ENCODE measurements at places on chromosomes 4 and X.

- no peak for DNase-seq
These were observed 253.4 kb downstream of the EPHA5 start for GRCh38 chr4:65416891-65417290.

DNA sequence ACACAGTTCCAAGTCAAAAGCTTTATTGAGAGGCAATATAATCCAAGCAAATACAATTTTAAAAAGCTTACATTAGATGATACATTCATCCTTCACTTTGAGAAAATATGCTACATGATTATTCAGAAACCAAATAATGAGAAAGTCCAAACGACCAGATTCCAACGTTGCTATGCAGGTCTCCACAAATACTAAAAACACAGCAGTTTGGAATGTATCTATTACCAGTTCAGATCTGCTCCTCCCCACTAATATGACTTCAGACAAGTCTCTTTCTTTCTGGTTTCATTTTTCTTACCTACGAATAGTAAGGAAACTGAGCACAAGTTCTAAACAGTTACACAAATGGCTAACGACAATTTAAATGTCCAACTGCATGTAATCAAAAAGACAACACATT is 9.5 kb downstream of the NAF1 start:
- no peak for DNase-seq

DNA sequence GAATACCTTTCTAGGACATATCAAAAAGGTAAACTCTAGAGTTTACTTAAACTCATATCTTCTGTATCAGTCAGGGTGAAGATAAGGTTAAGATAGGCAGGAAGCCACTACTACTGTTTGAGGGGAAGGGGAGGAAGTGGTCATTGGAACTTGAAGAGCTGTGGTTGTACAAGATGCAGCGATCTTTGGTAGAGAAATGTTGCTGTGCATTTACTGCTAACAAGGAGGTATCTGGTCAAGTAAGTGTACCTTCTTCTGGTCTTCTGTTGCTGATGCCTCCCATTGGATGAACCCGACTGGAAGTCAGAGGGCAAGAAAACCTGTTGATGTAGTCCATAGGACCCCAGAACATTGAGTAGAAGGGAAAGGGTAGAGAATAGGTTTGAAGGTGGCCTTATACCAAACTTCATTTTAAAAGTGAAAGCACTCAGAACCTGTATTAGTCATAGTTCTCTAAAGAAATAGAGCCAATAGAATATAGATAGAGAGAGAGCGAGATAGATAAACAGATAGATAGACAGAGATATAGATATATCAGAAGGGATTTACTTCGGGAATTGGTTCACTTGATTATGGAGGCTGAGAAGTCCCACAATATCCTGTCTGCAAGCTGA is 47.9 kb upstream of the TSPAN5 start:
- no peak for DNase-seq

DNA sequence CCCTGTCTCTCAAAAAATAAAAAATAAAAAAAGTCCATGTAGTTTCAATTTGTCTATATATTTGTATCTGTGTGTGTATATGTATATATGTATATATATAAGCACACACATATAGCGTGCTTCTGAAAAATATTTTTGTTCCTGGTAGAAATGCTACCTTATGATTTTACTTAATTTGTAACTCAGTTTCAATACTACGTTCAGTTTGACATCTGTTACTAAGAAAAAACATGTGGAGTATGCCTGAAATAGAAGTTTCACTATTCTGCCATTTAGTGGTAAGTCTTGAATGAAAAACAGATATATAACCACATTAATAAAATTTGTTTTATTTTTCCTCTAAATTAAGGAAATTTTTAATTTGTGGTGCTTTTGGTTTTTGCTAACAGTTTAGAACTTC is 14.2 kb downstream of the FSTL5 start:
- DNase-seq = no peak

GRCh38 chrX:15815779-15816437 is 25.6 kb downstream of the ZRSR2 start:
- peak; percentile 26 for DNase-seq

GRCh38 chr4:40180356-40180755 is 16.5 kb upstream of the RHOH start:
- no peak for DNase-seq

DNA sequence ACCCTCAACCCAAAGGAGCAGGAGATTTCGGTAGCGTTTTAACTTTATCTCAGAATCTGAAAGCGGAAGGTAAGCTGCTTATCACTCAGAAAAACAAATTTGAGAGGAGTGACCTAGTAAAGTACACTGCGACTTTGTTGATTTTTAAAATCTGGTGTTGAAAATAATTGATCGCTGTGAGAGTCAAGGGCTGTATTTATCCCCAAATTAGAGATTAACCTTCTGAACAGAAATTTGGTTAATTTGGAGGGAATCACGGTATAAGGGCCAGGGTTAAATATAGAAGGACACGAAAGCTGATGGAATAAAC is 212 bp downstream of the CLCN4 start:
- no peak for DNase-seq

GRCh38 chrX:132843363-132843762 is 115.1 kb downstream of the HS6ST2 start:
- DNase-seq = no peak

- peak; percentile 57 for DNase-seq
These were observed at the start of gene ELF4 for GRCh38 chrX:130110379-130111219. TSS of gene ELF4 (minus strand) at chrX:130110497. CDS start at chrX:130081330, 29,167 bp downstream.

GRCh38 chrX:154727871-154728270 is 23.0 kb downstream of the GAB3 start:
- no peak for DNase-seq

DNA sequence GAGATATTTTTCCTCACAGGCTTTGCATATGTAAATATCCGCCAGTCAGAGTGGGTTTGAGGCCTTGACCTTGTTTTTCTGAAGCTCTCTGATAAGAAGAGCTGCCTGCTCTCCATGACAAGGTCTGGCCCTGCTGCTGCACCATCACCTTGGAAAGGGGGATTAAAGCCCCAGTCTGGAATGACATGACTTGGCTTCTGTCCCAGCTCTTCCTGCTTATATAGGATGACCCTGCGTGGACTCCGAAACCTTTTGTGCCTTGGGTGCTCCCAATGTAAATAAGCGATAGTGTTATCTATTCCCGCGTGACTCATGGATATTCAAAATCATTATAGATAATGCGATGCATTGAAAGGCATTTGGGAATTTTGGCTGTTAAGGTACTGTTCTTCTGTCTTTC is 139.3 kb downstream of the BMPR1B start:
- DNase-seq = no peak

- DNase-seq = no peak
These were observed 147.2 kb upstream of the MBNL3 start for GRCh38 chrX:132636080-132636479.

DNA sequence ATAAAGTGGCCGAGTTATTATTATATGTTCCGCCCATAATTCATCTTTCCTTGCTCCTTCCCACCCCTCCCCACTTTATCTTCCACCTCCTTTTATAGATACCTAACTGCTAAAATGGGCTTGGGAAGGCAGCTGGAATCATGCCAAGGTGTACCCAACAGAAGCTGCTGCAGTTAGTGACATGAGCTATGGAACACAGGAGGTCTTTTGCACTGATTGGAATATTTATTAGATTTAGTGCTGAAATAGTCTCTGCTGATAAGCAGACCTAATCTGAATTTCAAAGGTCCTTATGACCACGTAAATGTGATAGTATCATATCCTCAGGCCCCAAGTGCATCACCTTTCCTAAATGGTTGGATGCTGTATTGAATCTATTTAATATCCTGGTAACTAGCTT is 64.9 kb downstream of the HMGB2 start:
- no peak for DNase-seq

GRCh38 chr4:138233313-138234034 is 8.7 kb downstream of the SLC7A11 start:
- no peak for DNase-seq

DNA sequence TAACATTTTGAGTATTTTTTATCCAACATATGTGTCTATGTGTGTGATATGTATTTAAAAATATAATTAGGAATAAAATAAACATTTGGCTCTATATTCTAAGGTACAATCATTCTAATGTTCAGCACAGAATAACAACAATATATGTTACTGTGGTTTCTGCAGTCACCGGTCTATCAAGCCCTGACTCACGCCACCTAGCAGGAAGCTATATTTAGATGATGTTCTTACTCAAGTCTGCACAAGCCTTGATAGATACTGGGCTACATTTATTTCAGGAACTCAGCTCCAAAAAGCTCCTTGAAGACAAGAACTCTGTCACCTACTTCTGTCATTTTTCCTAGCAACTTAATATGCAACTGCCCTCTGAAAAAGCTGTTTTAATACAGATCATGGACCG is 152.0 kb upstream of the FTHL17 start:
- DNase-seq = no peak

Data from stimulated activated naive CD8-positive, alpha-beta T cell treated with anti-CD3 and anti-CD28 coated beads, Interleukin-15, Interleukin-2, amounts not matched to agents 100 U/mL and 50 U/mL, for 24 hours (primary cell).